Left ventricle myocardium superior (tissue), 1 donor: ENCODE measurements at places on chromosomes 7 and 10.

GRCh38 chr10:17665747-17666146, 21.8 kb downstream of the STAM start:
- DNase-seq, result no peak

GRCh38 chr10:17622061-17622460, 4.9 kb upstream of the HACD1 start:
- no peak for DNase-seq

DNA sequence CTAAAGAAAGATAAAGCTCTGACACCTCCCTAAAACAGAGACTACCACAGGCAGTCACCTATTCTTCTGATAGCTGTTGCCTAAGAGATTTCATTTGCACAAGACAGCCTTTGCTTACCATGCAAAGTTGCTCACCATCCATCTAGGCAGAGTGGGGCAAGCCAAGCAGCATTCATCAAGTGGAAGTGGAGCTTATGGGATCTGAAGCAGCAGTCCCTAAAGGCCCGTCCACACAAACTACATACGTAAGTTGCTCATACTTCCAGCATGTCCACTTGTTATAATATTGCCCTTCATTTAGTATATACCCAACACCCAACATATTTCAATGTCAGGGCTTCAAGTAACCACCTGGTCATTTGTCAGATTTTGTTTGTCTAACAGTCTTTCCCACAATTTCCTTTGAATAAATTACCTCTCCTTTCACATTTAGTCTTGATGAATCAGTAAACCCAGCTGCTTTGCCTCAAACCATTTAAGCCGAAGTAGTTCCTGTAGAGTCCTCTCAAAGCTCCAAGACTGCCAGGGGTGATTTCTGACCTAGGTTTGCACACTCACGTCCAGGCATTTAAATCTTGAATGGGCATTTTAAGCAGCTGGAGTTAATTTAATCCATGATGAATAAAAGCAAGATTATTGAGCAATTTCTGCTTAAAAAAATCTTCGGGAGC, 67.9 kb downstream of the ATAD1 start:
- DNase-seq, result no peak

DNA sequence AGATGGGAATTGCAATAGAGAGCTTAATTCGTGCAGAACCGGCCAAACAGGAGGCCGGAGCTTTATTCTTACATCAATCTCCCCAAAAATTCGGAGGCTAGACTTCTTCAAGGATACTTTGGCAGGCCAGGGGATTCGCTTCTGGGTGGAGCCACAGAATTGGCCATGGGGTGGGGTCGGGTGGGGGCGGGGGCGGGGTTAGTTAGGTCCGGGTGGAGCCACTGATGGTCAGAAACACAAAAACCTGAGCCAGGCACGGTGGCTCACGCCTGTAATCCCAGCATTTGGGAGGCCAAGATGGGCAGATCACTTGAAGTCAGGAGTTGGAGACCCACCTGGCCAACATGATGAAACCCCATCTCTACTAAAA, 87.5 kb downstream of the SEPTIN14 start:
- no peak for DNase-seq

DNA sequence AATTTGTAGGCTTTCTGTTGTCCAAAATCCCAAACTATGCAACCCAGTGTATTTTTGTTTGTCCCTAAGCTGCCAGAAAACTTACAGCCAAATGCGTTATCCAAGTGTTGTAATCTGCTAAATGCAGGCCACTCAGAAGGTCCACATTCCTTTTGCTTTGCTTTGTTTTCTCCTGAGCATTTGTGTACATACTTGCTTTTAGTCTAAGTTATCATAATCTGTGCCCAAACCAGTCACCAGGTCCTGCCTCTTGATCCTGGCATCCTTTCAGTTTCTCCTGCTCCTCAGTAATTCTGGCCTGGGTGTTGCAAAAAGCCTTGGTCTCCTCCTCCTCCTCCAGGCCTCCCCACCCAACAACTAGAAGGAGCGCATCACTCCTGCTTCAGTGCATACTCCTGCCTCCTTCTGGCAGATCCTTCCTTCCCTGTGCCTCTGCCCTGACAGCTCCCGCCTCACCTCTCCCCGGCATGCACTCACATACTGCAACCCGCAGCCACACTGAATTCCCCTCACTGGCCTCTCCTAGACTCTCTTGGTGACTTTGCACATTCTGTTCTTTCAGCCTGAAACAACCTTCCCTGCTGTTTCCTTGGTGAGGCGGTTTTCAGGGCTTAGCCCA, 2.3 kb downstream of the DENND2A start:
- DNase-seq, result no peak

GRCh38 chr10:96325719-96326373, 21.6 kb downstream of the DNTT start:
- no peak for DNase-seq

DNA sequence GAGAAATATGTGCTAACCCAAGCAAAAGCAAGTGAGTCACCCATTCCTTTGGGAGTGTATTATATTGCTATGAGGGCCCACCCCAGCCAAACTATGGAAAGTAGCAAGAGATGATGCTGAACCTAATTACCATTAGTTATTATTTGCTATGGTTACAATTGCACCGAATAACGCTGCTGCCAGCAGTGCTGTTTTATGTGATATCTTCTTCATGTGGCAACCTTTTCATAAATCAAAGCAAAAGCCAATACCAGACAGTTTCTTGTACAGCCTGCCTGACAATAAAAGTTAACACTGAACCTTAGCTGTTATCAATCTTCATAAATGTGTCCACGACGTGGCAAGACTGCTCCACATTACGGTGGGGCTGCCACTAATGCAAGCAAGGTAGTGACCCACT, 241.7 kb upstream of the PLXNA4 start:
- DNase-seq, result no peak

- peak; percentile 82 for DNase-seq
Observed at GRCh38 chr7:5354460-5355232, 69.0 kb downstream of the TNRC18 start.

DNA sequence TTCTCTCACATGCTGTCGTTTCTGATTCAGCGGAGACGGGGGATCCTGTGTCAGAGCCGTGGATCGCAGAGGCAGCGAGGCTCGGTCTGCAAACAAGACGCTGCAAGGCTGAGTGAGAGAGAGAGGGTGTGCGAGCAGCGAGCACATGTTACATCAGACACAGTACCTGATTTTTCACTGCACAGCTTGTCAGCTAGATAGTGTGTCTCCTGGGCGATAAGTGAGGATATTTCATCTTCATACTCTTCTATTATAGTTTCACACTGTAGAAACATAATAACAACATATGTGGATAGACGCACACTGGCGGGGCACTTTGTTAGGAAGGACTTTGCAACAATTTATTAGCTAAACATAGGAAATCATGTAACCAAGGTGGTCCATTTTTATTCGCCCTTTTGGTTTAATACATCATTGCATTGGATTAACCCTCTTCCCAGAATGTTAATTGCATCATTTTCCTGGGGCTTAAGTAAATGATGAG, 39.5 kb downstream of the CNPY1 start:
- no peak for DNase-seq

DNA sequence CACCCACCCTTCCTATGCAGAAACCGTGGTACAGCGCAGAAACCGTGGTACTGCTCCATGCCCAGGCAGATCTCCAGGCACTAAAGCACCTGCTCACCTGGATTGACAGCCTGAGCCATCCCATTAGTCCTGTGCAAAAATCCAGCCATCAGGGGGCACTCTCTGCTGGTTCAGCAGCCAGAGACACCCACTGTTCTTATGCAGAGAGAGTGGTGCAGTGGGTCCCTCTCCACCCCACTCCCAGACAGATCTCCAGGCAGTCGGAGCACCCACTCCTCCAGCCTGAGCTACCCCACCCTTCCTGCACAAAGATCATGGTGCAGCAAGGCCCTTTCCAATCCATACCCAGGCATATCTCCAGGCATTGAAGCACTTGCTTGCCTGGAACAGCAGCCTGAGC, 219.8 kb downstream of the CTNNA3 start:
- DNase-seq, result no peak

DNA sequence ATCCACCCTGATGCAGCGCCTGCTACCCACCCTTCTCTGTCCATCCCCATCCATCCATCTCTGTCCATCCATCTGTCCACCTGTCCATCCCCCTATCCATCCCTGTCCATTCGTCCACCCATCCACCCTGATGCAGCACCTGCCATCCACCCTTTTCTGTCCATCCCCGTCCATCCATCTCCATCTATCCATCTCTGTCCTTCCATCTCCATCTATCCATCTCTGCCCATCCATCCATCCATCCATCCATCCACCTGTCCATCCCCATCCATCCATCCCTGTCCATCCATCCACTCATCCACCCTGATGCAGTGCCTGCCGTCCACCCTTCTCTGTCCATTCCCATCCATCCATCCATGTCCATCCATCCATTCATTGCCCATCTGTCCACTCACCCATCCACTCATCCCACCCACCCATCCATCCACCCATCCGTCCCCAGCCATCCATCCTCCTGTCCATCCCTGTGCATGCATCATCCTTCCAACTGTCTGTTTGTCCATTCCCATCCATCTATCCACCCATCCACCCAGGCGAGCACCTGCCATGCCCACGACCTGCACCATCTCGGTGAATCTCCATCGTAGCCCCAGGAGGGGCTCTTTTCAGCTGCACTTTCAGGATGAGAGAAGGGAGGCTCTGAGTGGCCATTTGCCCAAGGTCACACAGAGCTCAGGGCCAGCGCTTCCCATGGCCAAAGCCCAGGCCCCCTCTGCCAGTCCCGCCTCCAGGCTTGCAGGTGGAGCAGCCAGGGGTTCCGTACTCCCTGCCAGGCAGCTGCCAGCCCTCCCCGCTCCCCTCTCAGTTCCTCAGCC, 137.4 kb downstream of the LHPP start:
- no peak for DNase-seq

- no peak for DNase-seq
Observed at GRCh38 chr10:112955582-112956421, 5.8 kb downstream of the TCF7L2 start.

GRCh38 chr7:154910125-154910524, 92.8 kb downstream of the PAXIP1 start:
- DNase-seq, result no peak

DNA sequence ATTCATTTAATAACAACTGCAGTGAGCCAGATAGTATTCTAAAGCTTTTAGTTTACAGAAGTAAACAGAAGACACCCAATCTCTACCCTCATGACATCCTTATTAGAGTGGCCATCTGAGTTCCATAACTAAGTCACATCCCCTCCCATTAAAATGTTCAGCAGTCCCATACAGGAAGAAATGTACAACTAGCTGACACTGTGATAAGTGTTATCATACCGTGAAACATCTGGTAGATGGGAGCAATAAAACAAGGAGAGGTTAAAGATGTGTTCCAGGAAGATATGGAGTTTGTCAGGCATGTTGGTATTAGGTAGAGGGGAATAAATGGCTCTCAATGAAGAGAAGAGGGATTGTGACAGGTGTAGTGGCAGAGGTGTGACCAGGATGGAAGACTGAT, 60.5 kb upstream of the CAV2 start:
- DNase-seq, result no peak
